Endothelial cell of umbilical vein (primary cell): ENCODE measurements at places on chromosomes 4 and X. TPM values are rescaled to one million over a fixed set of nuclear protein-coding genes. Genes with fewer than 3 reads are reported as not detected.
A peak's percentile ranks its signal among the peaks of the same experiment; 100 is the strongest.

DNA sequence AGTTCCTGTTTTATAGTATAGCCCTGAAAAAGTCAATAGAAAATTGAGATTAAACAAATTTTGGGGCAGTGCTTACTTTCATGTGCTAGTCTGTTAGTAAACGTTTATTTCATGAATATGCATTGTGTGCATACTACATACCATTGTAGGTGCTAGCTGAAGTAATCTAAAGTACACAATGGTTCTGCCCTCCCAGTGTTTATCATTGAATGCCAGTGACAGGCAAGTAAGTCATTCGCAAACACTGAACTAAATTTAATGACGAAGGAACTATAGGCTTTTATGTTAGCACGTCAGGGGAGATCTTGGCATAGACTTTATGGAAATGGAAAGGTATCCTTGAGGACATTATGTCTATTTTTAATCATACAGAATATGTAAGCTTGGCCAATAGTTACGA lies 426.9 kb upstream of the EPHA5 start:
- DNase-seq: no peak

DNA sequence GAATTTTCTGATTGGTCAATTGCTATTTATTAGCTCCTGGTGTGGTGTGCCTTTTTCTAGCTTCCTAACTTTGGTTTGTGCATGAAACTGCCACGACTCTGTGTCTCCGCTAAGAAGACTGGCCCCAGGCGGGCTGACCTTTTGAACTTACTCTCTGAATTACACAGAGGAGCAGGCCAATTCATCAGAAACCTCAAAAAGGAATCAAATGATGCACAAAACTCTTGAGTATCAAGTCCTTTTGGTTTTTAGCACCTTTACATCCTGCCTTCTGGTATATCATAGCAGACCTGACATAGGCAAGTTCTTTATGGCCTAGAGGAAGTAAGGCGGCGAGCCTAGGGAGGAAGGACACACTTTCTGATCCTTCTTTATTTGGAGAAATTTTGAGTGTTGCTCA lies 17.6 kb downstream of the TKTL1 start:
- DNase-seq: no peak

GRCh38 chr4:185395238-185395955 lies at the start of gene LRP2BP:
Gene LRP2BP, minus strand, starts transcription at chr4:185395924. Its CDS starts 17,738 bp downstream, at chr4:185378186.
- peak; percentile 46 for DNase-seq

- DNase-seq: peak; percentile 56
These were observed 50.0 kb downstream of the COX18 start for GRCh38 chr4:73019462-73020047.

DNA sequence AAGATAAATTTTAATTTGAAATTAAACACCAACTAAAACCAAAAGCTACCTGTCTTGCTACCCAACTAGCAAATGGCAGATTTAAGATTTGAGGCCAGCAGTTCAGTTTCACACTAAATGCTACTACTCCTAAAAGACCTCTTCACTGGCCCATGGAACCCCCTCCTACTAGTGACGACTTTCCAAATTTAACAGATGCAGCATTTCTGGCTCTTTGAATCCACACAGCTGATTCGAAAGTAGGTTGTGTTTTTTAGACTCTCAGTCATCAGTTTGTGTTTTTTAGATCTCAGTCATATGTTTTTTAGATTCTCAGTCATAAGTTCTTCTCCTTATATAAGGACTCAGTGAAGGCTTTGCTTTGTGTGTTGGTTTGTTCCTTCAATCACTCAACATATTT lies 11.1 kb upstream of the CC2D2A start:
- no peak for DNase-seq

DNA sequence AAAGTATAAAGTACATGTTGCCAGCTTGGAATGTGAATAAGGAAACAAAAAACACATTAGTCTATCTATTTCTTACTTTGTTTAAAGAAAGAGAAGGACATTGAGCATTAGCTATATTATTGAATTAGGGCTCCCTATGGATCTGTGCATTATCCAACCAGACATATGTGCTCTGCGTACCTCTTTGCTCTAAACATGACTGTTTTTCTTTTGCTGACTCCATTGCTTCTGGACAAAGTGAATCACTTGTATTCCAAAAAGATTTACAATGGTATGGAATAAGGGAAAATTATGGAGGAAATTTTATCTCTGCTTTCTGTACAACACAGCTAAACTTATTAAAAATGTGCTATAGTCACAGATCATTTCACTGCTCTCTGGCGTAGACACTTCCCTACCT lies 727.8 kb upstream of the LCORL start:
- DNase-seq: no peak

DNA sequence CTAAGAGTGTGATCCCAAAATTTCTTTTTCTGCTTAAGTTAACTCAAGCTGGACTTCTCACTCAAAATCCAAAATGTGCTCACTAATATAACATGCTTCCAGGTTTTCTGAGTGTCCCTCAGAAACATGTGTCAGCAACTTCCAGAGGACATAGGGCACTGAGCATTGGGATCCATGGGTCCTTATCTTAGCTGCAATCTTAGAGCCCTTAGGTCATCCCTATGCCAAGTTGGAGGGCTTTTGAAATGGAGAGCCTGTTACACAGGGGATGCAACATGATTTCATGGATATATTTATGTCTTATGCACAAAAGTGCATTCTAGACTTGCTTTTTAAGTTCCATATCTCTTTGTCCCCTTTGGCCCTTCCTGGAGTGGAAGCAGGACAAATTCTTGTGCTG lies 11.7 kb upstream of the HCCS start:
- DNase-seq: no peak

- peak; percentile 4 for DNase-seq
These were observed 55.0 kb downstream of the BEX3 start for GRCh38 chrX:103431316-103431715.

DNA sequence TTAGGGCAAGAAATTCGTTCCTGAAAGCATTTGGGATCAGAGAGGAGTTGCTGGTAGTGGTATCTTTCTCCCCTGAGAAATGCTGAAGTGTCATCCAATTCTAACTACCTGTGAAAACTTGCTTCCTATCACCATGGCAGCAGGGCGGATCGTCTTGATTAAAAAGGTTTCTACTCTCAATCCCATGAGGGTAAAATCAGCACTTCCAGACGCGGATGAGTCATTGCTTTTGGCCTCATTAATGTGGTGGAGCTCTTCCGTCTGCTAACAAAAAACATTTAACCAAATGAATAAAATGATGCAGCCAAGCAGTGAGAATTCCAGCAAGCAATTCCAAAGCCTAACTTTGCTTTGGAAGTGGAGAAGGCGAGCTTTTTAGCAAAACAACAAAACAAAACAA lies 325.6 kb downstream of the CAMK2D start:
- peak; percentile 94 for DNase-seq

DNA sequence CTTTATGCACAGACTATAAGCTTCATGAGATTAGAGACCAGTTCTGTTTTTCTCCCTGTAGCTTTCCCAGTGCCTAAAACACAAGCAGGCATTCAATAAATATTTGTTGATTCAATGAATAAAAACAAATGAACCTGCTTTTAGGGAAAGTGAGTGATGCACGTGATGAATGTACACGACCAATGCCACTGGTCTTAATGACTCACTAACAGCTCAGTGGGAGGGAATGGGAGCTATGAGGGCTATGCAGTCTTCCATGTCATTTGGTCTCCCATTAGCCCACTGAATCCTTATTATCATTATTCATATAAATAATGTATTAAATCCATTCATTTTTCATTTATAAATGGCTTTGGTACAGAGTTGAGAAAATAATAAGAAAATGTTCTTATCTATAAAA lies 247.4 kb downstream of the FBXO8 start:
- DNase-seq: no peak

DNA sequence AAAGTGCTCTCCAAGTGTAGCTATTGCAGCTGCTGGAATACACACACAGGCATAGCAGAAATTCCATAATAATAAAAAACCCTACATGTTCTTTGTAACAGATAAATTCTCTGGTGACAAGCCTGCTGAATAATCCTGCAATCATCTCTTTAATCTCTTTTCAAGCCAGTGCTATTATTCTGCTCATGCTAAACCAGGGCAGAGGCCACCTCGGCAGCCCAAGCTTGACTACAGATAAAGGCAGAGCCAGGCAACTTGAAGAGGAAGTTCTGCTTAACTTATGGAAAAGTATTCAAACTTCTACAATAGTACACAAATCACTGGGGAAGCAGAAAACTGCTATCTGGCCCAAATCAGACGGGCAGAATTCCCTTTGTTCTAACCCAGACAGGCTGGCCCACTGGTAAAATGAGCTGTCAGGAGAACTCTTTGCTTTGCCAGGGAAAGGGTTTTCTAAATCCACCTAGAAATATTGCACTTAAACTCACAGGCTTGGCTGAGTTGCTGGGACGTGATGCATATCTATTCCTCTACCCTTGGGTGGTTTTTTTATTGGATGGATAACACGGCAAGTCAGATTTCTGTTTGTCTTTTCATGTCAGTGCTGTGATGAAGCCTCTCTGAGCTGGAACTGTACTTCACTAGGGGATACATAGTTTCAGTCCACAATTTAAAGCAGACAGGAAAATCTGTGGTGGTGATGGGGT lies 70.5 kb downstream of the GATB start:
- DNase-seq: peak; percentile 75

GRCh38 chr4:128916832-128917231 lies 107.3 kb downstream of the JADE1 start:
- DNase-seq: no peak

DNA sequence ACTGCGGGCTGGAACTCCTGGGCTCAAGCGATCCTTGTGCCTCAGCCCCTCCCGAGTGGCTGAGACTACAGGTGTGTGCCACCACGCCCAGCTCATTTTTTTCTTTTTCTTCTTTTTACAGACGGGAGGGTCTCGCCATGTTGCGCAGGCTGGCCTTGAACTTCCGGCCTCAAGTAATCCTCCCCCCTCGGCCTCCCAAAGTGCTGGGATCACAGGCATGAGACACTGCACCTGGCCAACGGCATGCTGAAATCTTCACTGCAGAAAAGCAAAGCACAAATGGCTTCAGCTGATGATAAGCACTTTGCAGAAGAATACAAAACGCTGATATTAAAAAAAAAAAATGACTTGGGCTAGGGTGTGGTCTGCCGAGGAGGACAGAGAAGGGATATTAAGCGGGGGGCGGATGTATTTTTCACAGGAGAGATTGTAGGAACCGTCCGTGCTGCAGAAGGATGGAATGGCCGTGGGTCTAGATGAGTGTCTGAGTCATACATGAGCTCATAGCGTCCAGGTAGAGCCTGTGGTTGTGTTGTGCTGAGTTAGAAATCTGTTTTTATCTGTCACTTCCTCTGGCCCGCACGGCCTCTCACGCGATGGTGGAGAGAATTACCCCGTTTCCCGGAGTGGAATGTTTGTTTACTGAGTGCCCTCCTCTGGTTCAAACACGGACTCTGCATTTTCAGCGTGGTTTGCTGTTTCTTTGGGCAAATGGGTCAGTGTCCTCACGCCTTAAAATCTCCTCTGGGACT lies 8.5 kb upstream of the AKAP17A start:
- DNase-seq: no peak

DNA sequence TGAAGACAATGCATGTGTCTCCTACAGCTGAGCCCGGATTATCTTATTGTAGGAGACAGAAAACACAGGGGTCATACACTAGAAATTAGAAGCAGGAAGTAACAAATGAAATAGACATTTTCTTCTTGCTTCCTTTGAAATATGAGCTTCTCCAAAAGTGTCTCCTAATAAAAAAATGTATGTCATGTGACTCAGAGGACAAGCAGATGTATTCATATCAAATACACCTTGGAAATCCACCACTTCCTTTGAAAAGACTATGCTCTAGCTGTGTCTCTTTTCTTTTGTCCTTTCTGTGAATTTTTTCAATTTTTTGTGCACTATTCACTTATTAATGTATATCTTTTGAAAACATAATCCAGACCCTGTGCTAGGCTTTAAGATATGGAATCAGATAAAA lies 1906.2 kb downstream of the C4orf33 start:
- no peak for DNase-seq

DNA sequence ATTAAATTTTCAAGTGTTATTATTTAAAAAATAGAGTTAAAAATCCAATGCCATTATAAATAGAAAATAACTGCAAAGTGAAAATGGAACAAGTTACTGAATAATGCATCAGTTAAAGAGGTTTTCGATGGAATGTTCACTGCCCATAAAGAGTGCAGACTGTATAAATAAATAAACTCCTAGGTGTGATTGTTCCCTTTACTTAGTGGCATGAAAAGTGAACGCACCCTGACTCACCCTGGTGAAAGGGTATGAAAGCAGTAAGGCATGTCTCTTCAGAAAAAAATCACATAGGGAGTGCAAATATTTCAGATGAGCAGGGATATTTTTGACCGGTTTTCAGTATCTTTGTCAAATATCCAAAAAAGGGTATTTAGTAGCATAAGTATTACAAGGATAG lies 387.8 kb downstream of the DCAF12L2 start:
- no peak for DNase-seq

DNA sequence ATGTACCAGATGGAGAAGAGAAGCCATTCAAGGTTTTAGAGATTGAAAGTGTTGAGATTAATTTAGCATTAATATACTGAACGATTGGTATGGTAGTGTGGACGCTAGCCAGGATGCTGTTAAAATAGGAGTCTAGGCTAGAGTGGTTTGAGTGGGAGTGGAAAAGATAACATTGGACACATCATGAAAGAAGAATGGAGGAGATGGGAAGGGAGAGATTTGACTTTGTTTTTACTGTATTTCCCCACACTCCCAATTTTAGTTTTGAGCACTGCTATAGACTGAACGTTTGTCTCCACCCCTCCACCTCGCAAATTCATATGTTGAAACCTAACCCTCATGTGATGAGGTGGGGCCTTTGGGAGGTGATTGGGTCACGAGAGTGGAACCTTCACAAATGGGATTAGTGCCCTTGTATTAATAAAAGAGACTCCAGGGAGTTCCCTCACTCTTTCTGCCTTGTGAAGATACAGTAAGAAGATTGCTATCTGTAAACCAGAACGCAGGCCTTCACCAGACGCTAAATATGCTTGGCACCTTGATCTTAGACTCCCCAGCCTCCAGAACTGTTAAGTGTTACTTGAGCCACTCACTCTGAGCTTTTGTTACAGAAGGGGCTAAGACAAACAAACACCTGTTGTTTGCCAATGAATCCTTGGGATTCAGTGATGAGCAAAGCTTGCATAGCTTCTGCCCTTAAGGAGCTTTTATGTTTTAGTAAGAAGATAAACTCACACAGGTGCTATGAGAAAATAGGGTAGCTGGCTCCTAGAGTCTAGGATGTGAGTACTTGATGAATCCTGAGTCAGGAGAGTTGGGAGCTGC lies 25.8 kb downstream of the USP9X start:
- DNase-seq: no peak

DNA sequence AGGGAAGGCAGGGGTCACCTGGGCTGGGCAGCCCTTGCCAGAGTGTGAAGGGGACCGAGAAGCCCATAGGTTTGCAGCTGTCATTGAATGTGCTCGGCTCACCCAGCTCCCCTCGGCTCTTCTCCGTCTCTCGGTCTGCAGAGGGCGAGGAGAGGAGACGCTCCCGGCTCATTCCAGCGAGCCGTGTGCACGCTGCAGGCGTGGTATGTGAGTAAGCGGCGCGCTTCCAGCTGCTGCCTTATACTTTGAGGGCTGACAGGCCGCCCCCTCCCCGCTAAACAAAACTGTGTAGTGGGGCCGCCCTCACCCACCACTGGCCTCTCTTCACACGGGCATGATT lies 23.0 kb upstream of the BCORL1 start:
- DNase-seq: no peak

The MAML3 gene
- total RNA-seq: 20.1 and 20.3 TPM in 2 replicates

The ZDHHC15 gene
- not detected in 2 replicates for total RNA-seq

The EREG gene
- total RNA-seq: not detected in 2 replicates

The ARSJ gene
- 44.0 and 50.0 TPM in 2 replicates for total RNA-seq

The CAPN6 gene
- total RNA-seq: not detected in 2 replicates

The PAK3 gene
- total RNA-seq: 0.15 and 0.16 TPM in 2 replicates

The CXorf58 gene
- not detected in 2 replicates for total RNA-seq

The ESX1 gene
- total RNA-seq: not detected in 2 replicates

The WDR13 gene
- 85.0 and 96.1 TPM in 2 replicates for total RNA-seq

The SMIM31 gene
- not detected in 2 replicates for total RNA-seq

The CFAP47 gene
- not detected in 2 replicates for total RNA-seq

The SYP gene
- total RNA-seq: 0.46 and 0.77 TPM in 2 replicates
